ENCODE measurements at places on chromosomes 16 and 17.

- DNase-seq: no peak
Measured at GRCh38 chr16:74736531-74737157, 36.0 kb upstream of the MLKL start.

DNA sequence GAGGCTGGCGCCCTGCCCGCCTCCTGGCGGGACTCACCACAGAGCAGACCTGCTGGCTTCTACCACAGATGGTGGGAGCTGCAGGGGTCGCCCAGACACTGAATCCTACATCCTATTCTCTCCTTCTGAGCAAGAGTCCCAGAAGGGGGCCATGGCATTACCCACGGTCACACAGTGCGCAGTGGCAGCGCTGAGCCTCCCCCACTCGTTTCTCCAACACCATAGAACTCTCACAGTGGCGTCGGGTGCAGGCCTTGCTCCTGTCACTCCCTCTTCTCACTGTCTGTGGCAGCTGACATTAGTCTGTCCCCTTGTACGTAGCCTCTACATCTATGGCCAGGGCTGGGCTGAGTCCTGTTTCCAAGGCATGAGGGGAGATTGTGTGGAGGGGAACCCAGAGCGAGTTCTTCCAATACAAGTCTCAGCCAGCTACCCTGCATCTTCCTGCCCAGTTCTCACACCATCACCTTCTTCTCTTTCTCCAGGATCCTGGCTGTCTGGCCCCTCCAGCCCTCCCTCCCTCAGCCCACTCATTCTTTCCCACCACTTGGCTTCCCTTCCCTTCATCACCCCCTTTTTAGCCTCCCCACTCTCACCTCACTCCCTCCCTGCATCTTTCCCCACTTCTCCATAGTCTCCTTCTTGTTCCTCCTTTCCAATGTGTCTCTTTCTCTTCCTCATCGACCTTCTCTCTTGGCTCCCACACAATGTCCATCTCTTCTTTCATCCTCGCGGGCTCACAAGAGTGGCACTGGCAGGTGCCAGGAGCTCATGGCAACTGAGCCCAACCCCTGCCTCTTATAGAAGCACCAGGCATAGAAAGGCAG, 5.9 kb downstream of the UBTF start:
- DNase-seq: no peak

DNA sequence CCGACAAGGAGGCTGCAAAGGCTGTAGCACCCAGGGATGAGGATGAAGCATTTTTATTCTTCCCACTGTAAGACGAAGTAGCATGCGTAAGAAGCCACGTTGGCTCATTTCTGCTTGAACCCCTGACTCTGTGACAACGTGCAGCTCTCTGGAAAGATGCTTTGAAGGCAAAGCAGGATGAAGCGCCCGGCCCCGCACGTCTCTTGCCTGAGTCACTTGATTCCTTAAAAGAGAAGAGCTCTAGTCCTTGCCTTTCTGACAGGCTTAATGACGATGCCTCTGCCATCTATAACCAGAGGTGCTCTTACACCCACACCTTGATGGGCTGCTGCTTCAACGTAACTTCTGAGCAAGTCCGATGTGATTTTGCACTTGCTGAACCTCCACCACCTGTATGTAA, 76.7 kb upstream of the MED9 start:
- no peak for DNase-seq

DNA sequence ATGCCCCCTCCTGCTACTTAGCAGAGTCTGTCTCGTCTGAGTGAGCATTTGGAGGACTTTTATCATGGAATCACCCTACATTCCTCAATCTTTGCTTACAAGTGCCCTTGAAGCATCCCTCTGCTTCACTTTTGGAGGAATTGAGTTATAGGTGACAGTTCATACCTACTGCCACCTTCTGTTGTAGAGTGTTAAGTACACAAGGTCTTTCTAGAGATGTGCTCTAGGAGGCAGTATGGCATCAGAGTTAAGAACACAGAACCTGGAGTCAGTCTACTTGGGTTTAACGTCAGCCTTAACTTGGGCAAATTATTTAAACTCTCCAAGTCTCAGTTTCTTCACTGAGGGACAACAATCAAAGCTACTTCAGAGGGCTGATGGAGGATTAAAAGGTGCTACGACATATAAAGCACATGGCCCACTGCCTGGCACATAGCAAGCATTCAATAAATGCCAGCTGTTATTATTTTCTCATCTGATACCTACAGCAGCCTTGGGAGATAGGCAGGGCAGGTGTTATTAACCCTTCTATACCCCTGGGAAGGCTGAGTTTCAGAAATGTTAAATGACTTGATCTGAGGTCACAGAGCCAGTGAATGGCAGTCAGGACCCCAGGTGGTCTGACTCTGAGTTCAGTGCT, 62.2 kb downstream of the UTP18 start:
- peak; percentile 68 for DNase-seq

DNA sequence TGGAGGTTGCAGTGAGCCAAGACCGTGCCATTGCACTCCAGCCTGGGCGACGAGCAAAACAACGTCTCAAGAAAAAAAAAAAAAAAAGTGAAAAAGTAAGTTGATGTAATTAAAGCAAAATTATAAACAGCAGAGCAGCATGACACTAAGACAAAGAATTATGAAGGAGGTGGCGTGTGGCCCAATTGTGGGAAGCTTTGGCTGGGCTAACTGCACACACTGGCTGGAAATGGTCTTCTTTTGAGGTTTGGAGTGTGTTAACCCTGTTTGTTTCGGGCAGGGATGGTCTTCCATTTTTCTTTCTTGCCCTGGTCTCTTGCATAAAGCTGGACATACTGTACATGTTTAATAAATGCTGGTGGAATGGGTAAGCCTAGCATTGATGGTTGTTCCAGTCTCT, 54.8 kb downstream of the RAP1GAP2 start:
- DNase-seq: no peak

GRCh38 chr16:89969741-89970410, 21.3 kb downstream of the DEF8 start:
- no peak for DNase-seq

DNA sequence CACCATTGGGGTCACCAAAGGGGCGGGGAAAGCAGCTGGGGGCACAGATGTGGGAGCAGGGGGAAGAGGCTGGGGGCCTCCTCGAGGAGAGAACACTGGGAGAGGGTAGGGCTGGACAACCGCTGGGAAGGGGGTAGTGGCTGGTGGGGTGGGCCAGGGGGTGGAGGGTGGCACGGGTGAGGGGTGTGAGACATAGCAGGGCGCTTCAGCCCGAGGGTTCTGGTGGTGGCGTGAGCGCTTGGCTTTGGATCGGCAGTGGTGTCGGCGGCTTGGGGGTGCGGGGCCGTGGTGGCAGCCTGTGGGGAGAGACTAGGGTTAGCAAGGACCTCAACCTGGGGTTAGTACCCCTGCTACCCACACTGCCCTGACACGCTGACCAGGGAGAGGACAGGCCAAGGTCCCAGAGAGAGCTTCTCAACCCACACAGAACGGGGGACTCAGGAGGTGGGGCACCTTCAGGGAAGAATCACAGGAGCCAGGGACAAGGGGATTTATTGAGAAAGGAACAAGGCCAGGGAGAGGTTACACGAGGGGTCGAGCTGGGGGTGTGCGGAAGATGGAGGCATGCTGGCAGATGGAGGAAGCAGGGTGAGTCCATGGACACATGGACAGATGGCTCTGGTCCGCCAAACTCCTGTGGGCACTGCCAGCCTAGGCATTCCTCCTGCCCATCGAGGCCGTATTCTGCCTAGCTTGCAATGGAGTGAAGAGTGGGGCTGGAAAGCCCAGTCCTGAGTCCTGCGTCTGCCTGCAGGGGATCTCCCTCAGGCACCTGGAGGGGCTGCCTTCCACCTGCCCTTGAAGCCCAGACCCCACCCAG, 8.4 kb downstream of the PER1 start:
- no peak for DNase-seq

DNA sequence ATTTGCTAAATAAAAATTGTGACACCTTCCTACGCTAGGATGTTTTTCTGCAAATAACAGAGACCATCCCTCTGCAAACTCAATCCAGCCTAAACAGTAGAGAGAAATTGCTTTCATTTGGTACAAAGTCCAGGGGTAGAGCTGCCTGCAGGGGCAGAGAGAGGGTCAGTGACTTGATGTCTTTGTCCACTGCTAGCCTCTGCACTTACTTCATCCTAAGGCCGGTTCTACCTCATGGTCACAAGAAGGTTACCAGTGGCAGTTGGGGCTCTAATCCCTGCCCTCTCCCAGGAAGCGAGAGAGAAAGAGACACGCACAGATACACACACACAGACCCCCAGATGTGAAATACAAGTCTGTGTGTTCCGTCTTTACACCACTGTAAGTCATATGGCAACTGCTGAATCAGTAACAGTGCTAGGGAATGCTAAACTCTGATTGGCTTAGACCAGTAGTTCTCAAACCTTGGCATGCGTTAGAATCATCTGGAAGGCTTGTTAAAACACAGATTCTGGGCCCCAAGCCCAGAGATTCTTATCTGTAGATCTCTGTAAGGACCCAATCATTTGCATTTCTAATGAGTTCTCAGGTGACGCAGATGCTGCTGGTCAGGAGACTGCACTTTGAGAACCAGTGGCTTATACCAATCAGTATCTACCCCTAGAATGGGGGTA, 13.1 kb upstream of the LPCAT2 start:
- DNase-seq: no peak

DNA sequence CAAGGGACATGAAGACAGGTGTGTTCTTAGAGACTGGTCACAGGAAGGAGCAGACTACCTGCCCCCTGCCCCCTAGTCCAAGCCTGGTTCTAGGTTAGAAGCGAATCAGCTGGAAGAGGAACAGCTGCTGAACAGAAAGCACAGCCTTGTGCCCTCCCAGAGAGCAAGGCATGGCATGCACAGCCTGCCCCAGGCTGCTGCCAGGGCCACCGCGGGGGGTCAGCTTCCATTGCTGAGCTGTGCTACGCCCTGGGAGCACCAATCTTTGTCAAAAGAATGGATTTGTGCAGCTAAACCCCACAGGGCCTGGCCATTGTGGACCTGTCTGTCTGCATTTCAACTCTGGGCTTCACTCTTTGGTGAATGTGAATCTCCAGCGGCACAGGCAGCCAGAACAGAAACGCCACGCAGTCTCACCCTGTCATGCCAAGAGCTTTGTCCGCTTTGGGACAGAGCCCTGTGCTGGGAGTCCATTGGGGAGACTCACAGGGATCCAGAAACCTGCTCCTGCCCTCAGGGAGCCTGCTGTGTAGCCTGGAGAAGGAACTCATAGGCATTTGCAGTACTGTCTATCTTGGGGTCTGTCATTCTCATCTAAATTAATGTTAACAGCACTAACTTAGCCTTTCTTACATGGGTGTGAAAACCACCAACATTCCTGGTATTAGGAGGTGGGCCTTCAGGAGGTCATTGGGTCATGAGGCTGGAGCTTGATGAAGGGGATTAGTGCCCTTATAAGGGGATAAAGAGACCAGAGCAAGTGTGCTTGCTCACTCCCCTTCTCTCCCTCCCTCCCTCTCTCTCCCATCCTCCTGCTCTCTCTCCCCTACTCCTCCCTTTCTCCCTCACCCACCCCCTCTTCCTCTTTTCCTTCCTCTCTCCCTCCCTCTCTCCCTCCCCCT, 25.6 kb upstream of the CDRT4 start:
- no peak for DNase-seq

DNA sequence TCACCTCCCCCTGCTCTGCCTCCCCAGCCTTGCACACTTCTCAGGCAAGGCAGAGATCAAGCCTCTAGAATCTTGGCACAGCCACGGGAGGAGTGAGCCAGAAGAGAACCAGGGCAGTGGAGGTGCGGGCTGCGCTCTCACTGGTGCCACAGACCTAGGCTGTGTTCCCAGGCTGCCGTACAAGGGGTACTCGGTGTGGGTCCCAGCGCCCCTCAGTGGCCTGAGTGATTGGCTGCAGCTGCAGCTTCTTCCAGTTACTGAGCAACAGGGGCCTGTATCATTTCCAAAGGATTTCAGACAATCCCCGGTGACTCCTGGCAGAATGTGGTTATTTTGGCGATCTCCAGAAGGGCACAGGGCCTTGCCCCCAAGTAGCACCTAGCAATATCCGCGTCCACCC, 1852.1 kb downstream of the TP53TG3F start:
- DNase-seq: no peak

GRCh38 chr17:49497148-49498028, 2.3 kb downstream of the NGFR start:
- peak; percentile 46 for DNase-seq

DNA sequence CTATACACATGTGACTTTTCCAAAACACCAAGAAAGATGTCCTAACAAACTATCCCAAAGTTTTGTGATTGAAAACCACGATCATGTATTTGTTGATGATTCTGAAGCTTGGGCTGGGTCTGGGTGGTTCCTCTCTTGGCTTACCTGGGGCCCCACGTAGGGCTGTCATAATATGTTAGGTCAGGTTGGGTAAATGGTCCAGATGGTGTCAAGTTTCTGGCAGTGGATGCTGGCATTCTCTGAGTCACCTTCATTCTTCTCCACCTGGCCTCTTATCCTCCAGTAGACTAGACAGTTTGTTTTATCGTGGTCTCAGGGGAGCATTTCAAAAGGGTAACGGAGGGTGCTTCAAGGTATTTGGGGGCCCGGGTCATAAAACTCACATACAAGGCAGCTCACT, 39.4 kb downstream of the SYCE1L start:
- peak; percentile 37 for DNase-seq

- no peak for DNase-seq
Measured at GRCh38 chr16:22270525-22270924, 26.7 kb upstream of the POLR3E start.

GRCh38 chr17:41082626-41083025, 1.3 kb upstream of the KRTAP4-7 start:
- no peak for DNase-seq

DNA sequence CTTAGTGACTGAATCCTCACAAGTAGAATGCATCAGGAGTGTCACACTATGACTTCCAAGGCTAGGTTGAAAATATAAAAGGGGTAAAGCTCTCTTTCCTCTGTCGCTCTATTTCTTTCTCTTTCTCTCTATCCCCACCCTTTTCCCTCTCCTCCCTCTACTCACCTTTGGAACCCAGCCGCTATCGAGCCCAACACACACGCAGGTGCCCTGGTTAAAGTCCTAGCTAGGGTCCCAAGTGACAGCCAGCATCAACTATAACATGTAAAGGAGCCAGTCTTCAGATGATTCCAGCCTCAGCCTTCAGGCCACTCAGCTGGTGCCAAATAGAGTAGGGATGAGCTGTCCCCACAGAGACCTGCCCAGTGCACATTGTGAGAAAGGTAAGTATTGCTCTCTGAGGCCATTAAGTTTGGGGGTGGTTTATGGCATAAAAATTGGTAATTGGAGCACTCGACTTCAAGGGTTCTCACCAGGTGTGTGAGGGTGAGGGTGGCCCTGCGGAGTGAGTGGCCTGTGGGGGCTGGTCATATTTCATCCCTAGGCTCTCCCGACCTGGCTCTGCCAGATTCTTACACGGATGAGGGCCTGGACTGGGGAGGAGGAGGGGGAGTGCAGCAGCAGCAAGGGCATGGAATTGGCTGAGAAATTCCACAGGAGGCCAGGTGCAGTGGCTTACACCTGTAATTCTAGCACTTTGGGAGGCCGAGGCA, 14.9 kb upstream of the C16orf54 start:
- DNase-seq: no peak
